ENCODE measurements at places on chromosomes 7 and 10.

DNA sequence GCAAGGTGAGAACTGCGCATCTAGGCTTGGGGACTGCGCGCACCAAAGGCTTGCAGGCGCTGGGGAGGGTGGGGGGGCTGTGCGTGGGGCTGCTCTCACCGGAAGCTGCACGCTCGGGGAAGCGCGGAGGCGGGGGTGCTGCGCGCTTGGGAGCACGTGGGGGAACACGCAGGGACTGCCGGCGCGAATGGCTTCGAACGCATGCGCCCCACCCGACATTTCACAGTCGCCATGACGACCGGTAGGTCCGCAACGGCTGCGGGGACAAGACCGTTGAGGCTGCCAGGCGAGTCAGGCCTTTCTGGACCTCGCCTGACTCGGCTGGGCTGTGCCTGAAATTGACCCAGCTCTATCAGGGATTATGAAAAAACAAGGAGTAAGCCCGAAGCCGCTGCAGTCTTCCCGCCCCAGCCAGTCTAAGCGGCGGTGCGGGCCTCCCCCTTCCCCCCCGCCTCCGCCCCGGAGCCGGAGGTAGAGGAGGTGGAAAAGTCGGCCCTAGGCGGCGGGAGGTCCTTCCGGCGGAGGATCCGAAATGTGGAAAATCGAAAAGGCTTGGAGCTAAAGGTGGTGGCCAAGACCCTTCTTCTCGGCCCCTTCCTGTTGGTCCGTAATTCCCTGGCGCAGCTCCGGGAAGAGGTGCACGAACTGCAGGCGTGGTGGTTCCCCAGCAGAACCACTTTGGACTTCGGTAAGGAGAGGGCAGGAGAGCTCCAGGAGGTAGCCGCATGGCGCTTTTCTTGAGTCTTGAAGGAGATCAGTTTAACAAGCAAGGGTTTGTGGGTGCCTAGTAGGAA, 34.9 kb upstream of the STEAP1 start:
- peak; percentile 41 for DNase-seq

DNA sequence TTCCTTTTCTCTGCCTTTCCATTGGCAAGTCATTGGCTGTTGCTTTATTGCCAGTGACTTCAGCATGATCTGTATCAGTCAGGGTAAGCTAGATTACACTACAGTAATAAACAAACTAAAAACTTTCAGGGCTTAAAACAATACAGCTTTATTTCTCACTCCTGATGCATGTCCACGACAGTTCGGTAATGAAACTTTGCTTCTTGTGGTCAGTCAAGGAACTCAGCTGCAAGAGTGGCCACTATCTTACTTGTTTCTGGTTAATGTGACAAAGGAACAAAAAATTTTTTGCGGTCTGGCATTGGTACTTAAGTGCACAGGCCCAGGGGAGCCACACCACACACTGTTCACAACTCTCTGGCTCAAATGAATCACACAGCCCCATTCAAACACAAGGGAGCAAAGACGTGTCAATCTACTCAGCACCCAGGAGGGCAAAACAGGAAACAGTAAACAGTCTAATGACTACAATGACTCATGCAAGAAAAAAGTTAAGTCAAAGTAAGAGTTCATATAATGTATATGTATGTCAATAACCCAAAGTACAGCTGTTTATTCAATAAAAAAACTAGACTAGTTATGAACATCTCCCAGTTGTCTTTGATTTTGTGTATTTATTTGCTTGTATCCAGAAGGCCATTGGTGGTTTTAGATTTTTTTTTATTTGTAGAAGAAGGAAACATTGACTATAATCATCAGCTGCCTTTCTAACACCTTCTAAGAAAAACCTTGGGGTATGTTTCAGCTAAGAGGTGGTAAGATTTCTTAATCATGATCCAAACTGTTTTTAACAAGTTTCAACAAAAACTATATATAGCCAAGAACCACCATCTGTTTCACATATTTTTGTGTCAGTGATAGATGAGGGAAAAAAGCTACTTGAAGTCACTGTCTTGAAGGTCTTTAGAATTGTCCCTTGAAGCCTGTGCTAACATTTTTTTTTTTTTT, 134.4 kb upstream of the FAM3C start:
- peak; percentile 59 for DNase-seq

- DNase-seq: no peak
Observed at GRCh38 chr7:38751416-38751815, 120.2 kb upstream of the AMPH start.

- DNase-seq: no peak
Observed at GRCh38 chr10:92502296-92502808, 71.5 kb downstream of the IDE start.

DNA sequence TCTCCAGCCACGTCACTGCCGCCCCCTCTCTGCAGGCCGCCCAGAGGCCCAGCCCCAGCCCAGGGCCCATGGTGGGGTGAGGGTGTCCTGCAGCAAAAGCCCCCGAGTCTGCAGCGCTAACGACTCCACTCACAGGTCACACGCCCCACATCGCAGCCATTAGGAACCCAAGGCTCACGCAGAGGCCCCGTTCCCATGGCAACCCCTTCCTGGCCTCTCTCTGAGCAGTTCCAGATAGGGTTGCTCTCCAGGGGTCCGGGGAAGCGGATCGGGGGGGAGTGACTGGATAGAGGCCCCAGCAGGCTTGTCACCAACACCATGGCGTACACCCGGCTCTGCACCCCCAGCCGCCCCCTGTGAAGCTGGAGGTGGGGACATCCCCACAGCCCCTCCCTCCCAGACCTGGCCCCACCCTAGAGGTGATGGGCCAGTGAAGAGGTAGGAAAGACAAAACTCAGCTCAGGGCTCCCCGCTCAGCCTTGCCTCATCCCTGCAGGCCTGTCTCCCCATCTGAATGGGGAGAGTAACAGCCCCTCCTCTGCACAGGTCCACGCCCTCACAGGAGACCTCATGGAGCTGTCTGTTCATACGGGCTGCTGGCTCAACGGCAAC, 41.2 kb downstream of the TNRC18 start:
- DNase-seq: no peak

DNA sequence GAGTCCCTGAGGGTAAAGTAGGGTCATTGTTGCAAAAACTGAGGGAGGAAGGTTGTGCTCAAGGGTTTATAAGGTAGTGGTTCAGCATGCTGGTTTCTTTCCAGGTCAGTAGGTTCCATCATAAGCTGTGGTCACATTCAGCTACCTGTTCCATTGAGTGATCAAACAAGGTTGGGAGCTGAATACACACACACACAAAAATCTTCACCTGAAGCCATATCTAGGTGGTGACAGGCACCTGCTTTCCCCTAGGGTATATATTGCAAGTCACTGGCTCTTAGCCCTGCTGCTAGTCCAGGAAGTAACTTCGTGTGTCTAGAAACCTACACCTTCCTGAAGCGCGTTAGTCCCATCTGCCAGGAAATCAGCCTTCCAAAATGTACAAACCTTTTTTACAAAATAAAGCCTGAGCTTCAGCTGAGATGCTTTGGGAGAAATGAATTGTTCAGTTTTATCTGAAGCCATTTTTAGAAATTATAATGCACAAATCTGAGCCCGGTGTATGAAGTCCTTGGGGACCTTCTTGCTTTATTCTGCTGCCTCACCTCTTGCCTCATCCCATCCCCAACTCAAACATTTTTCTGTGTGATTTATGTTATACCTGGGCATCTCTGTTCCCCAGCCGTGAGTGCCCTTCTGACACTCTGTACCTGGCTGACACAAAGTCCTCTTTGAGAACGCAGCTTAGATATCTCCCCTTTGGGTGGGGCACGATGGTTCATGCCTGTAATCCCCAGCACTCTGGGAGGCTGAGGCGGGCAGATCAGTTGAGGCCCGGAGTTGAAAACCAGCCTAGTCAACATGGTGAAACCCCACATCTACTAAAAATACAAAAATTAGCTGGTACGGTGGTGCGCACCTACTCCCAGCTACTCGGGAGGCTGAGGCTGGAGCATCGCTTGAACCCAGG, 10.6 kb upstream of the LAMTOR4 start:
- DNase-seq: no peak

- no peak for DNase-seq
Observed at GRCh38 chr7:154469652-154470051, 417.5 kb downstream of the DPP6 start.

DNA sequence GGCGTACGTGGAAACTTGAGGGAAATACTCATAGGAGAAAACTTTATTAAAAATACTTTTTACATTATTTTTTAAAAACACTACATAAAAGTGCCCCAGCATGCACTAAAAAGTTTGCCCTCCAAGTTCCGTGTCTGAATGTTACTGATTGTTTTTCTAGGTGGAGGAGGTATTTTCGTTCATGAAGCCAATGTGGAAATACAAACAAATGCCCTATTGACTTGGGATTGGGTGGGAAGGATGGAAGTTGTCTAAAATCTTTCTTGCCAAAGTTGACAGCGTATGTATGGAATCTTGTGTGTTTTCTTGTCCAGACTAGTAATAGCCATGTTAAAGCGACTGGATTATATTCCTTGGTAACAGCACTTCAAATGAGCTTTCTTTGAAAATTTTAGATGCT, 1.2 kb downstream of the PROSER2 start:
- no peak for DNase-seq
